ENCODE measurements at places on chromosomes 5 and 9.

DNA sequence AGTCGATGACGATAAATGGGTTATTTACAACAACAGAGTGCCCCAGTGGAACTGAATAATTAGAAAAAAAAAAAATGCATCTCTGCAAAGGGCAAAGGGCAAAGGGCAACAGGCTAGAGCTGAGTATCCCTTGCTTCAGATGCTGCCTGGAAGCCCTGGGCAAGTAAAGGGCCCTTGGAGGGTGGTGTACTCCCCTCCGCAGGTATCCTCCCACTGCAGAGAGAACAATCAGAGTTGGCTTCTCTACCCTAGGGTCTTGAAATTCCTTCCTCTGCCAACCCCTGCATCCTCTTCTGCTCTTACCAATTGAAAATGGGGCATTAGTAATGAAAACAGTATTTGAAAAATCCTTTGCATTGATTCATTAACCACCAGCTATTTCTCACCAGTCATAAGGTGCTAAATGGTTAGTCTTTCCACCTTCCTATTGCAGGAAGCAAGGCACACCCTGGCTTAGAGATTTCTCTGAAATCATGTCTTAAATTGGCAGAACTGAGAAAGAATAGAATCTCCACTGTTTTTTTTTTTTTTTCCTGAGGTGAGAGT, 122.6 kb downstream of the SEMA6A start:
- no peak for DNase-seq

GRCh38 chr9:14298601-14299022, 15.3 kb downstream of the NFIB start:
- no peak for DNase-seq

GRCh38 chr5:119288379-119289033, 67.3 kb upstream of the TNFAIP8 start:
- DNase-seq = no peak

DNA sequence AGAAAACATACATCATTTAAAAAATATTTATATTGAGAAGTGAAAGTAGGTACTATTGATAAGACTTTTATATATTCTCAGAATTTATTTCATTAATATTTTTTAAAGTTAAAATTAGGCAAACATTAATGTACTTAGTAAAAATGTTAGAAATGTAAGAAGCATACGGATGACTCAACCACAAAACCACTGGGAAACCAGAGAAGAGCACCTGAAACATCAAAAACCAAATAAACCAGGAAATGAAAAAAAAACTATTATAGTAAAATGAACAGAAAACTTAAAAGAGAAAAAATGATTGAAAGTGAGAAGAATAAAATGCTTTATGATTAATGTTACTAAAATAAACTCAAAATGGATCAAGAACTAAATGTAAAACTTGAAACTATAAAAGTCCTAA, 233.2 kb upstream of the DAB2 start:
- DNase-seq = no peak

DNA sequence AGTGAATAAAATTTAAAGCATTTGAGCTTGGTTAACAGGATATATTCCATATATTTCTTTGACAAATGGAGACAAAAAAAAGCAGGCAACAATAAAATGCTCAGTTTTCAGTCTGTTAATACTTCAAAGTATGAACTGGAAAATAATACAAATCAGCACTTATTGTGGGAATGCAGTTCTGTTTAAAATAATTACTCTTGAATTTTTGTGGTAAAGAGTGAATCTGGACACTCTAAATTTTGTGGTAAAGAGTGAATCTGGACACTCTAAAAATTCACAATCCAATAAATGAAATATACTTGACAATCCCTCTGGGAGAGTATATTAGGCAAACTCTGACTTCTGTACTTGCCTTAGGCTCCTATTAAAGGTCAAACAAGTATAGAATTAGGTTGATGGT, 141.9 kb upstream of the RASA1 start:
- DNase-seq = no peak

DNA sequence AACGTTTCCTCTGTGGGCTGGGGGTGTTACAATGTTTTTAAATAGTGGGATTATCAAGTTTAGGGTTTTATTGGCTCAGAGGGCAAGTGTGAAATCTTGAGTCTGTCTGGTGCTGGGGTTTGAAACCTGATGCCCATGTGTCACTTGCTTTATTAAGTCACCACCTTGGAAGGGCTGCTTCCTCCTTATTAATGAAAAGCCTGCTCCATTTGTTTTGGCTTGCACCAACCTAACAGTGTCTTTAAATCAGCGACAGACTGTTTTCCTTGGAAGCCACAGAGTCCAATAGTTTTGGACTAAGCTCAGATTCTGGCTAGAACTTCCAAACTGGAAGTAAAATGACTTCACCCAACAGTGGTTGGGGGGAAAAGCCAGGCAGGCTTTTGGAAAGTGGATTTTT, 10.7 kb upstream of the PALM2AKAP2 start:
- DNase-seq = no peak

- DNase-seq = no peak
Observed at GRCh38 chr5:137822158-137822764, 45.4 kb upstream of the MYOT start.

- no peak for DNase-seq
Observed at GRCh38 chr9:131277287-131277909, 1.1 kb upstream of the FAM78A start.

DNA sequence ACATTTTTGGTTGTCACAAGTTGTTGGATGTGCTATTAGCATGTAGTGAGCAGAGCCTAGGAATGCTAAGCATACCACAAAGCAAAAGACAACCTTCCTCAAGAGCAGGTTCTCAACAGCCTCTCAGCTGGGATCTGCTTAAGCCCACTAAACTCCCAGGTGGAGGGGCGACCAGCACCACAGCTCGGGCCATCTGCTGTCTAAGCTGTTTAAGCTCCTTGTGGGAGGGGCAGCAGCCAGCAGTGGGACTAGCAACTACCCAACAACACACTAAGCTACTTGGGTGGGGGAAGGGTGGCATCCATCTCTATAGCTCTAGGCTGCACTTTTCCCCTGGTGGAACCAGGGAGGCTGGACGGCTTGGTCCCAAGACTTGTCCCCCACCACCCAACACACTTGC, 1052.7 kb upstream of the ARRDC3 start:
- DNase-seq = no peak

GRCh38 chr5:144460600-144460999, 289.9 kb downstream of the KCTD16 start:
- no peak for DNase-seq

DNA sequence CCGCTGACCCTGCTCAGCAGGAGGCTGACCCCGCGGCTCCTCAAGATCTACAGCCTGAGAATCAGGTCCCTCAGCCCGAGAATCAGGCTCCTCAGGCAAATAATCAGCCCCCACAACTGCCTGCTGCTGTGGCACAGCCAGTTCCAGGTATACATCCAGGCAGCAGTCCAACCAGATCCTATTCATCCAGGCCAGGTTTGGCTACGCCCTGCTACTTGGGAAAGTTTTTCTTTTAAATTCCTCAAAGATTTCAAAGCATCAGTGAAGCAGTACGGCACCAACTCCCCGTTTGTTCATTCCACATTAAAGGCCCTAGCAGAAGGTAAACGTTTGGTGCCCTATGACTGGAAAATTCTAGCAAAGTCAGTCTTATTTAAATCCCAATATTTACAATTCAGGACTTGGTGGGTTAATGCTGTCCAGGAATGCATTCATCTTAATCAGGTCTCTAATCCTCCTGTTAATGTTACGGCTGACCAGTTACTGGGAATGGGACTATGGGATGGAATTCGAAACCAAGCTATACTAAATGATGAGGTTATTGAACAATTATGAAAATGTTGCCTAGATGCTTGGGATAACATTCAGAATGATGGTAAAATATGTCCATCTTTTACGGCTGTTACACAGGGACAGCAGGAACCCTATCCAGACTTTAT, 102.3 kb downstream of the SYK start:
- DNase-seq = no peak

DNA sequence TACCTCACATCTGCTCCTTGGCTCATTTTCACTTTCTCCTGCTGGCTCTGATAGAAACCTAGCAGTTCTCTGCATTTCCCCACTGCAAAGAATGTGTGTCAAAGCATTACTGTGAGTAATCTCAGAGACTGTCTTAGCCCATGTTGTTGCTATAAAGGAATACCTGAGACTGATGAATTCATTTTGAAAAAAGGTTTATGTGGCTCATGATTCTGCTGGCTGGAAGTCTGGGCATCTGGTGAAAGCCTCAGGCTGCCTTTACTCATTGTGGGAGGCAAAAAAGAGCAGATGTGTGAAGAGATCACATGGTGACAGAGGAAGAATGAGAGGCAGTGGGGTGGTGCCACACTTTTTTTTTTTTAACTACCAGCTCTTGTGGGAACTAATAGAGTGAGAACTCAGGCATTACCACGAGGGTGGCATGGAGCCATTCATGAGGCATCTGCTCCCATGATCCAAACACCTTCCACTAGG, 191.6 kb upstream of the CTNND2 start:
- DNase-seq = no peak

- DNase-seq = no peak
Observed at GRCh38 chr9:549455-549997, 292.0 kb upstream of the DMRT1 start.

DNA sequence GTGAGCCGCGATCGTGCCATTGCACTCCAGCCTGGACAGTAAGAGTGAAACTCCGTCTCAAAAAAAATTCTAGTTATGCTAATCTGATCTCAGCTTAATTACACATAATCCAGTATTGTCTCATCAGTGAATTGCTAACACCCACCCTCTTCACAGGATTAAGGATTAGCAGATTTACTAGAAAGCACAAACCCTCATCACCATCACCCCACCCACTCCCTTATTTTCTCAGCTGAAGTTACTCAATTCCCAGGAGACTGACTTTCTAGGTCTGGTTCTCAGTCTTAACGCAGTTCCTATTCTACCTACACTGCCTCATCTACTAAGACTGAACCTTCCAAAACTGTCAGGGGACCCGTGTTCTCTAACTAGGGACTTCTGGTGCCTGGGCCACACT, 9.0 kb downstream of the TOR1B start:
- DNase-seq = no peak

DNA sequence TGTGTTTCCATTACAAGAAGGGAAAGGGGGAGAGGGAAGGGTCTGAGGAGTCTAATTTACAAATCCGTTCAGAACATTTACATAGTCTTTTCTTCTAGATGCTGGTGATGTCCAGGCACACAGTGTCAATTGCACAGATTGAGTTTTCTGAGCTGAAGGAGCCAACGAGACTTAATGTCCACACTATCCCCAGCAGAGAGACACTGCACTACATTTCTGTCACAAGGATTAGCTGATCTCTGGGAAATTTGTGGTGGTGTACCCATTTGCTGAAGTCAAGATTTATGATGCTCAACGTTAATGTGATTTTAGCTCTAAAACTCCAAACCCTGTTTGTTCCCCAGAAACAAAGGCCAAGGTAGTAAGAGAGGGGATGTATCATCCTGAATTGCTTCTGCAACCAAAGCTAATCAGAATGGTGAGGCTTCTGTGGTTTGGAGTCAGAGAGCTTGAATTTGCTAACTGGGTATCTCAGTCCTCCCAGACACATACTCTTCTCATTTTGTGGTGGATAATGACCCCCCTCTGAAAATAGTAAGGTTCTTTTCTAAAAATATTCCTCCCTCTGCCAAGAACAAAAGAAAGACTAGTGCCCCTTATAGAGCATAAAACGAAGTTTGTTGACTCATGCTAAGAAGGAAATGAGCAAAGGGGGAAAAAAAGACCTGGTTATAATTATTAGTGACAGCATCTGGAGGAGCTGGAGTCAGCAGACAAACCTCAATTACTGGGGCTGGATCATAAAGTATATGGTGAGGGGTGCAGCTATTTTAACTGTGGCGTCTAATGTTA, 416.9 kb downstream of the PSAT1 start:
- no peak for DNase-seq

GRCh38 chr5:144237851-144238250, 67.2 kb downstream of the KCTD16 start:
- no peak for DNase-seq

- no peak for DNase-seq
Observed at GRCh38 chr9:137784046-137784445, 93.5 kb upstream of the CACNA1B start.

- DNase-seq = no peak
Observed at GRCh38 chr9:100401042-100401441, 25.9 kb upstream of the MSANTD3 start.

- DNase-seq = no peak
Observed at GRCh38 chr5:80206282-80206681, 49.6 kb downstream of the SERINC5 start.

DNA sequence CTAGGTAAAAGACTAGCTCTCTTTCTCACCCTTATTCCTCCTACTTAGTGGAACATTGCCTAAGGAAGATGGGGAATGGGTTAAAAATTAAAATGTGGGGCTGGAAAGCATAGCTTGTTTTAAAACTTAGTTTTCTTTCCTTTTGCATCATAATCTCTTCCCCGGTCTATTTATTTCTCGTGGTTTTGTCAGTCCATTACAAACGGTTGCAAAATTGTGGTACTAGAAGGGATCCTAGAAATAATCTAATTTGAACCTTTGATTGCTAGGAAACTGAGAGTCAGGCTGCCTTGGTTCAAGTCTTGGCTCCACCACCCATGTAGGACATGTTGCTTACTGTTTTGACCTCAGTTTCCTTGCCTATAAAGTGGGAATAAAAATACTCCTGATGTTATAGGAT, 1.3 kb downstream of the IL31RA start:
- no peak for DNase-seq

- no peak for DNase-seq
Observed at GRCh38 chr5:78758169-78758839, 109.7 kb upstream of the LHFPL2 start.

DNA sequence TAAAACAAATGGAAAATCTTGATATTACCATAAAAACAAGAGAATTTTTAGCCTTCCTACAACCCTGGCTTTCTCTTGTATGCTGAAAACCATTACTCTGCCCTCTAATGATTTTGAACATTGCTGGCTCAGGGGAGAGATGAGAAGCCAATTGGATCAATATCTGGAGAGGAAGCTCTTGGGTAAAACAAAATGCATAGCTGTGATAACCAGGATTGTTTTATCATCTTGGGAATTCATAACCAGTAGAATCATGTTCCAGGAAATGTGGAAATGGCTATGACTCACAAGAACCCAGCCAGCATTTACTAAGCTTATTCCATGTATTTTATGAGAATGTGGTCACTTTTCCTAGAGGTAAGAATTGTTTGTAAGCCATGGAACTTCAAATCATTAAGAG, 51.1 kb upstream of the CTNND2 start:
- no peak for DNase-seq

- DNase-seq = no peak
Observed at GRCh38 chr9:94979904-94980507, 253.5 kb downstream of the AOPEP start.

GRCh38 chr5:77568082-77568481, 70.4 kb downstream of the OTP start:
- DNase-seq = no peak

DNA sequence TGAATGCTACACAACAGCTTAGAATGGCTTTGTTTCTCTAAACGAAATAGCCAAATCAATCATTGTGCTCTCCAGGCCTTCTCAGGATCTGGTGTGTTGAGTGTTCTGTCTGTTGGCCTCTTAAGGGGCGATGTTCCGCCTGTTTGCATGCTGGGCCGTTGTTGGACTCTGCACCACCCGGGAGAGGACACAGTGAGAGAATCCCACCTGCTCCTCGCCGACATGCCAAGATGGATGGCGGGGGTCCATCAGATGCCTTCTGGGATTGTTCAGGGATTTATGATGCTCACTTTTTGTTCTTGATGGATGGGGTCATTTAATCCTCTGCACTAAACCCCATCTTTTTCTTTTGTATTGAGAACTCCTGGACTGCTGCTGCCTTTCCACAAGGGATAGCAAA, 159.9 kb downstream of the NTRK2 start:
- no peak for DNase-seq

Data from pulmonary artery endothelial cell (primary cell).